ENCODE measurements at places on chromosomes 5 and 9. TPM values are rescaled to one million over a fixed set of nuclear protein-coding genes. Genes with fewer than 3 reads are reported as not detected.

Gene IL13
- total RNA-seq, result not detected

Gene NEUROG1
- total RNA-seq, result not detected

Gene CYSRT1
- total RNA-seq, result 0.32 TPM

Gene PCDHGC4
- 2.9 TPM for total RNA-seq

Gene RASGRF2
- total RNA-seq, result 6.8 TPM

Gene CCNO
- 0.42 TPM for total RNA-seq

Gene DBH
- total RNA-seq, result not detected

Gene SLCO4C1
- 0.19 TPM for total RNA-seq

Gene PCDHA5
- total RNA-seq, result 0.14 TPM

Gene SAXO1
- total RNA-seq, result 0.28 TPM

Gene SELENOP
- 332 TPM for total RNA-seq

Gene TNFSF15
- 0.28 TPM for total RNA-seq

Gene TAF1L
- total RNA-seq, result not detected

Gene HSD17B3
- 0.86 TPM for total RNA-seq

Gene GCNT4
- total RNA-seq, result 3.0 TPM

Gene PRDM9
- total RNA-seq, result not detected

Gene LRRC19
- not detected for total RNA-seq

Gene LCN15
- not detected for total RNA-seq

Gene PCDHB12
- total RNA-seq, result 4.1 TPM

Gene FCN2
- not detected for total RNA-seq

Gene ALDH1A1
- total RNA-seq, result 185 TPM

Gene ANKRD31
- total RNA-seq, result 0.19 TPM

Gene AK6
- total RNA-seq, result 31.9 TPM

Gene NTRK2
- total RNA-seq, result 19.2 TPM

Gene C7
- 563 TPM for total RNA-seq

Gene F12
- total RNA-seq, result 0.93 TPM

Gene GARIN3
- total RNA-seq, result not detected

Gene SMIM32
- not detected for total RNA-seq

Gene BTNL3
- not detected for total RNA-seq

Gene TRIP13
- 0.95 TPM for total RNA-seq

Gene S1PR3
- total RNA-seq, result 90.5 TPM

Gene SLC46A2
- 0.19 TPM for total RNA-seq

Gene OGN
- total RNA-seq, result 28.4 TPM

Gene ZMAT2
- total RNA-seq, result 34.9 TPM

Gene CDH10
- total RNA-seq, result not detected

Gene ENTREP1
- total RNA-seq, result 6.5 TPM
